ENCODE measurements at places on chromosomes 6 and 20.

DNA sequence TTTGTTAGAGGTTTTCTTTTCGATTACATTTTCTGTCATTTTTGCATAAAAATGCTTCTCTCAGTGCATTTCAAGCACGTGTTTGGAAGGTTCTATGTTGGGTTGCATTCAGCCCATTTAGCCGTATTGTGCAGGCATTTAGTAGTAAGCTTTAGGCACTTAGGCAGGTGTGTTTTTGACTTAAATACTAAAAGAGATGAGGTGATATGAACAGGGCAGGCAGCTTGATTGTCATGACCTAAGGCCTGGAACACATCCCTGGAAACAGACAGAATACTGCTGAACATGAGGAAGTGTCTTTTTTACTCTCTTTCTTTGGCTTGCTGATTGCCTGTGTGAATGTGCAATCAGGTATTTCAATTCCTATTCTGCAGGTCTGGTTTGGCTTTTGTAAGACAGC is 610.5 kb upstream of the MAN1A1 start:
- DNase-seq, result no peak

DNA sequence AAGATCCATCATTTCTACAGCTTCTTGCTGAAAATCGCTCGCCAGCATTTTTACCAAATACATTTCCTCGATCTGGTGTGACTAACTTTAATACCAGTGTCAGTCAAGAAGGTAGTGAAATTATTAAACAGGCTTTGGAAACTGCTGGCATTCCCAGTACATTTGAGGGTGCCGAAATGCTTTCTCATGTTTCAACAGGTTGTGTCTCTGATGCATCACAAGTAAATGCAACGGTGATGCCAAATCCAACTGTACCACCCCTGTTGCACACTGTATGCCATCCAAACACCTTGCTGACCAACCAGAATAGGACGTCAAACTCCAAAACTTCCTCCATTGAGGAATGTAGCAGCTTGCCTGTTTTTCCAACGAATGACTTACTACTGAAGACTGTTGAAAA is 64.4 kb upstream of the SMIM8 start:
- DNase-seq, result no peak

DNA sequence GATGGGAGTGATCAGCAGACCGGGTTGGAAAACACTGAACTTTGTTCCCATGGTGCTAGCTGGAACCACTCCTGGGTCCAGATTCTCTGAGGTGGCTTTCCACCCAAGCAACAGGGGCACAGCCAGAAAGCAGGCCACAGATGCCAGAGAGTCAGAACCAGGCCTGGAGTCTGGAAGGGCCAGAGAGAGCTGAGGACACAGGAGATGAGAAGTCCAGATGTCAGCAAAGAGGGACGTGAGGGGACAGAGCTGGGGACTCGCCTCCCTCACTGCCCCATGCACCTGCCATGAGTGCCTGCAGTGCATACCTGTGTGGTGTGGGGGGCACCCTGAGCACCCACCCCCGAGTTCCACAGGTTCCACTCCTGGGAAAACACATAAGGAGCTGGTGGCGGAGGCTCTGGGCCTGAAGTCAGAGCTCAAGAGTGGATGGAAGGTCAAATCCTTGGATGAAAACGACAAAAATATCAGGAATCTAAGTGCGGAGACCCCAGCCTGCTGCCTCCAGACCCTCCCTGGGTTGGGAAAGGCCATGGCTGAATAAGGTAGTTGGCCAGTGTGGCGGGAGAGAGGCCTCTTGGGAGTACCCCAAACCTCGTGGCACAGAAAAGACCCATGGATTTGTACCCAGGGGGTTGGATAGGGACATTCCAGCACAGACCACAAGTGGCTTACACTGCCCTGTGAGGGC is 224.2 kb downstream of the SYNDIG1 start:
- DNase-seq, result no peak

- no peak for DNase-seq
Observed at GRCh38 chr6:110682460-110682853, 132.8 kb downstream of the CDK19 start.

DNA sequence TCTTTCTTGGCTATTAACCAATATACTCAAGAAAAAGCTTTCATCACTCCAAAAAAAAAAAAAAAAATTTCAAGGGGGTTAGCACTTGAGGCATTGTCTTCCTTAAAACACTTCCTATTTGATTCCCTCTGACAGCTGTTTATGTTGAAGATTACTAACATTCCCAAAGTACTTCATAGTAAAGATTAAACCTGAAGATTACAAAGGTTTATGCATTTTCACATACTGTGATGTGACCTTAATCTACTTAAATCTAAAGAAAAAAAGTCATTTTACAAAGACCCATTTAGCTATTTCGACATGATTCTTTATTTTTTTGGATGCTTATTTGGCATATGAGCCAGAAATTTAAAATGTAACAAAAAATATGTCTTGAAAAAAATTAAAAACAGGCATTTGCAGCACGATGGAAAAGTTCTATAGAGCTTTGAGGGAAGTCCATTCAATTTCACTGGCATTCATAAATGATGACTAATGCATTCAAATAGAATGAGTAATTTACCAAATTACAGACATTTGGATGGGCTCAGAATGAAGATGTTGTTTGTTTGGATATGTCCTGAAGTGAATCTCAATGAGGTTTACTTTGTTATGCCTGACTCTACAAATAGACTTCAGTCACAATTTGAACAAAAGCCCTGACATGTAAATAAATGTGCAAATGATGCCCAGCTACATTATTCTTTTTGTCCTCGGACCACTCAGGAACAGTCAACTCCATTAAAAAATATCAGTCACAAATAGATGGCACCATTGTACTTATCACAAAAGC is 674.6 kb upstream of the MARCKS start:
- no peak for DNase-seq

DNA sequence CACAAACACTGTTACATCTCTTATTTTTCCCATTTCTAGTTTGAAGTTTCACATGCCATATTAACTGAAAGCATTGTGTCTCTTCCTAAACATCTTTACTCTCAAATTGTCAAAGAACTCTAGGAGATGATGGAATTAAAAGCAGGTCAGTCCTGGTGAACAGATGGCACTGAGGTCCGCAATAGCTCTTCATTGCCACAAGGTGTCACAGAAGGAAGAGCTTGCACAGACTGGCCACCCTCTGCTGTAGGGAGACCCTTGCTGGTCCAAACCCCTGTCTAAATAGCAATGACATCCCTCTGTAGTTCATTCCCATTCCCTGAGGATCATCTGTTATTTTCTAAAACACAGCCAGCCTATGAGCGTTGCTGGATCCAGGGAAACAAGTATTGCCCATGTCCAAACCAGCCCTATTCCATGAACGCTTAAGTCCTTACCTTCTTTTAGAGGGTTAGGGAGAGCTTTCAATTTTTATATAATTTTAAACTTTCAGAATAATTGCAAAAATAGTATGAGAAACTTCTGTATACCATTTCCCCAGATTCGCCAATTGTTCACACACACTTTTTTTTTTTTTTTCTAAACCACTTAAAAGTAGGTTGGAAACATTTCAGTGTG is 10.1 kb upstream of the HDAC2 start:
- DNase-seq, result no peak

GRCh38 chr6:136669299-136669699 is 119.1 kb upstream of the MAP7 start:
- DNase-seq, result no peak
